Epithelial cell of prostate (primary cell): ENCODE measurements at places on chromosomes 2 and 18.

- DNase-seq = no peak
Measured at GRCh38 chr2:25894135-25894830, 16.0 kb upstream of the ASXL2 start.

GRCh38 chr2:95208106-95208505, 785 bp downstream of the ZNF892 start:
- peak; percentile 18 for DNase-seq

DNA sequence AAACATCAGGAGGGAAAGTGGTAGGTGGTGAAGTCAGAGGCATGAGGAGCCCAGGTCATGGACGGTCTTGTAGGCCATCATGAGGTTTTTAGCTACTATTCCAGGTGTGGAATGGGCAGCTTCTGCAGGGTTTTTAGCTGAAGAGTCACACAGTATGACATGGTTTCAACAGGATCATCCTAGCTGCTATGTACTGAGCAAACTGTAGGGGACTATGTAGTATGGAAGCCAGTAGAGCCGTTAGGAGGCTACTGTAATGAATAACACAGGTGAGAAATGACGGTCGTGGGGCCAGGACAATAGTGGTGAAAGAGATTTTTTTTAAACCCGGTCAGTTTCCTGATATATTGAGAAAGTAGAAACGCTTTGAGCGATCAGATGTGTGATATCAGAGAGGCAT, 167.6 kb upstream of the FN1 start:
- no peak for DNase-seq

GRCh38 chr2:234292205-234292961, 204.5 kb downstream of the ARL4C start:
- DNase-seq = no peak

DNA sequence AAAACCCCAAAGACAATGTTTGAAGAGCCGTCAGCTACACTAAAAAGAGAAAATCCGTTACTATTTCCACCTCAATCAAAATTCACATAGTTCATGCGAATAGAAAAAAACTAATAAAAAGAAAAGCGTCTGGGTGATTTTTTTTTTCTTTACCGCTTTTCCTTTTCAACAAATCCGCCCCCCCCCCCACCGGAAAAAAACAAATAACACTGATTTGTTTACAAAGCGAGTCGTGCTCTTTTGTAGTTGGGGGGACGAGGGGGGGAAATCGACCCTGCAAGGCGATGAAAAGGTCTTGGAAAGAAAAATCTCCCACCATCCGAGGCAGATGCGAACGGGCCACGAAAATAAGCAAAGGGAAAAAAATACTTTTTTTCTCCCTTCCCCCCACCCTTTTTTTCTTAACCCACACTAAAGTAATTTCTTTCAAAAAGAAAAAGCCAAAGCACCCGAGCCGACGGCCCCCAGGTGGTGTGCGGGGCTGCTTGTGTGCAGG, 638 bp downstream of the ZNF521 start:
- no peak for DNase-seq
